Left forelimb (tissue), 1 donor: ENCODE measurements at places on chromosomes 2 and 18.

GRCh38 chr2:3280197-3280596 is 97.4 kb downstream of the EIPR1 start:
- DNase-seq: no peak

GRCh38 chr18:34738175-34738894 is 28.2 kb downstream of the DTNA start:
- DNase-seq: no peak

GRCh38 chr2:106201661-106202060 is 7.6 kb upstream of the UXS1 start:
- no peak for DNase-seq

DNA sequence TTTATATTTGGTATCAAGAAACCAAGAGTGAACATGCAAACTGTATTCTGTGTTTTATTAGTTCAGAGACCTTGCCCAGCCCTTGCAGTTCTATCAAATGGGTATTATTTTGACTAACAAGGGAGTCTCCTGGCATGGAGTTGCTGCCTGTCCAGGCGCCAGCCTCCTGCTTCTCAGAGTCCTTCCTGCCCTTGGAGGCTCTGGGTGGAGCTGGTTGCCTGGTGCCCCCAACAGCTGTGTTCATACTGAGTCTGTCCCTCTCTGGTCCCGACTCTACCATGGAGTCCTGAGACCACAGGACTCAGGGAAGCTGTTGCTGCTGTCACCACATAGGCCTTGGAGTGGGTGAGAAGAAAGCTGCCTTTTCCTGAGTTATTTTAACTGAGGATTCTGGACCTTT is 26.3 kb upstream of the GREB1 start:
- DNase-seq: no peak

- DNase-seq: no peak
Measured at GRCh38 chr2:134823431-134823830, 15.0 kb upstream of the ACMSD start.

GRCh38 chr18:78725426-78725825 is 254.2 kb upstream of the SALL3 start:
- peak; percentile 40 for DNase-seq

DNA sequence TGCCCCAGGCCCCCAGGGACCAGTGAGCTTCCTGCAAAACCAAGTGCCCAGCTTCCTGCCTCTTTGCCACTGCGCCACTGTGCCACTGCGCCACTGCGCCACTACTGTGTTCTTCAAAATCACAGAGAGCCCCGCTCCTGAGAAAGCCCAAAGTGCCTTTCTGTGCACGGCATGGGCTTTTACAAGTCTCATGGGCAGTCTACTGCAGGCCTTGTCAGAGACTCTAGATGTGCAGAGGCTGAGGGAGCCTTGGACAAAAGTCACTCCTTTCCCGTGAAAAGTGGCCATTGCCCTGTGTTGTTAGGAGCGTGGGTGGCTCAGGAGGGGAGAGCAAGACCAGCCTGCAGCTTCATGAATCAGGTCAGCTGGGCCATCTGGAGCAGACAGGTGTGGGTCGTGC is 180.5 kb downstream of the SMAD7 start:
- no peak for DNase-seq

- no peak for DNase-seq
Measured at GRCh38 chr2:60907329-60907728, 26.0 kb downstream of the REL start.

- no peak for DNase-seq
Measured at GRCh38 chr2:97848306-97848705, 134.9 kb downstream of the ZAP70 start.

DNA sequence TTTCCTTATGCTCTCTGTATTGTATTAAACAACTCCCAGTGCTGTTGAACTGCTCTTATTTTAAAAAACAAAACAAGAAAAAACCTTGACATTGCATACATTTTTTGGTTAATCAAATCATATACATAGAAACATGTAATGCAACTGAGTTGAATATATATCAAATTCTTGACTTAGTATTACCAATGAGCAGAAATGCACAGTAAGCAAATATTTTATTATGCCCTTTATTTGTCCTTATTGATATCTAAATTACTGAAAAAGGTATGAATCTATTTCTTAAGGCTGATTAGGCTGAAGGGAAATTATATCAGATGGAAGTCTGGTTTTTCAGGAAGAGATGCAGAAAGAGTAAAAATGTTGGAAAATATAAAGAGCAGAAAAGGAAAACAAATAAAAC is 6.9 kb upstream of the KDM3A start:
- no peak for DNase-seq

DNA sequence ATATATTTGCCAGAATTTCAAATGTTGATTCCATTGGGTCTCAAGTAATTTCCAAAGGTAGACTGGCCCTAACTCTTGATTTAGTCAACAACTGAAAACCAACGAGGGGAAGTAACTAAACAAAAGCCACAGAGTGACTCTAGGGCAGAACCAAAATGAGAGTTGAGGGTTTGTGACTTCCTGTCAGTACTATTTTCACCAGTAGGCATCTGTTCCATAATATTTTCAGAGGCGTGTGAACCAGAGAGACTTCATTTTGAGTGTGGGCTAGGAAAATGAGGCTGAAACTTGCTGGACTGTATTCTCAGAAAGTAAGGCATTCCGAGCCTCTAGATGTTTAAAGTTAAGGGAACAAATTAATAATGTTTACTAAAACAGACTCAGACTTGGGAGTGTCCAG is 70.6 kb downstream of the GDF7 start:
- no peak for DNase-seq

DNA sequence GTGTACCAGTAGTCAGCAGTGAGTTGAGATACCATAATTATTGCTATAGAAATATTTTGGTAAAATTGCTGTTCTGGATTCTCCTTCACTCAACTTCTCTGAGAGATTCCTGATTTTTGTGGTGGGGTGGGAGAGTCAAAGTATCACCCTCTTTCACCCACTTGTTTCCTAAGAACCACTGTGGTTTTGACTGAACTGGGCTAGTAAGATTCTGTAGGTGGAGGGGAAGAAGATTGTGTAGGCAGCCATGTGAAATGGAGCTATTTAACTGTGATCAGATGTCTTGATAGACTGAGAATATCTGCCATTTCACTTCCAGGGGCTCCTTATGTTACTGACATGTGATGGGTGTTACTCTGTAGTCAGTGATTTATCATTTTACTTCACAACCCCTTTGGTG is 45.3 kb downstream of the BIRC6 start:
- no peak for DNase-seq

DNA sequence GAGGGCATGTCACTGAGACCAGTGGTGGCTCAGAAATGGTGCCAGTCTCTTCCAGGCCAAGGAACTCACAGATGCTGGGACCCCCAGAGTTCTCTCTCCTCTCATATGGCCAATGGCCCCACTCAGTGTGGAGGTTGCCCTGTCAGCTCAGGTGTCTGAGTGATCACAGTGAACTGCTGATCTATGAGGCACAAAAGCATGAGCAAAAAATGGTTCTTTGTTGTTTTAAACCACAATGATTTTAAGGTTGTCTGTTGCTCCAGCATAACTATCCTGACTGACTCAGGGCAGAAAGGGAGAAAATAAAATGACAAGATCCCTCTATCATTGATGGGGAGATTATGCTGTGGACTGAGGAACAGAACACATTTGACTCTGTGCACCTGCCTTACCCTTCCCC is 57.8 kb downstream of the FBLN7 start:
- DNase-seq: no peak

DNA sequence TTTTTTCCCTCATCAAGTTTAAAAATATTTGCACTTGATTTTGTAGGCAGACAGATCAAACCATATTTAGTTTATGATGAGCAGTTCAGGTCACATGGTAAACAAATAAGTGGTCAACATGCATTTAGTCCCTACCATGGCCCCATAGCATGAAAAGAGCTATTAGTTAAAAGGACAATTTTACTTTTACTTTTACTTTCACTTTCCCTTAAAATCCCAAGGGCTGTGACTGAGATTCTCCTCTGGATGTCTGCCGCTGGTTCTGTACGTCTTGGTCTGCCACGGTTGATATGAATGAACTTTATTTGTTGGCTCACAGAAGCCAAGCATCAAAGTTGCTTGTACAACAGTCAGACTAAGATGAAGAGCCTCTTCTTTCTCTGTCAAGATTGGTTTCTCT is 626.2 kb upstream of the CDH7 start:
- DNase-seq: no peak

DNA sequence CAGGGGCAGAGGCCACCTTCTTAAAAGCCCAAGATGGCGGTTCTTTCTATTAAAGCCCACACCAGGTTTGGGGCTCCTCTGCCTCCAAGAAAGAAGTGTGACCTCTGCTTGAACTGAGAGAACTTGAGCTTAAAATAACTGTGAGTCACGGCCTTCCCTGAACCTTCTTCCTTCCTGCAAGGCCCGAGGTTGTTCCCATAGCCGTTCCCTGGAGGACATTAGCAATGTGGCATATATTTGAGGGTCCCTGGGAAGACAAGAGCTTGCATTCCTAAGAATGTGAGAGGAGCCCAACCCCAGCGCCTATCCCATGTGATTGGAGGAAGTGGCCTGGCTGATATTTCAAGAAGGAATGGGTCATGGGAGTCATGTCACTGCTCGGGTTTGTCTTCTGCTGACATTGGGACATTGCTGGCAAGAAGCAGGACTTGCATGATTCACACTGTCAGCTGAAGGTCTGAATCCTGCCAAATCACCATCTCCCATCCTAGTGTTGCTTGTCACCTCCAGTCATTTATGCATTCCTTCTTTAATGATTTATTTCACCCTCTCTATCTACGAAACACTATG is 168.1 kb downstream of the TRIB2 start:
- no peak for DNase-seq

GRCh38 chr2:220937245-220937644 is 634.9 kb downstream of the EPHA4 start:
- no peak for DNase-seq

GRCh38 chr2:180254872-180255271 is 247.8 kb upstream of the CWC22 start:
- no peak for DNase-seq

DNA sequence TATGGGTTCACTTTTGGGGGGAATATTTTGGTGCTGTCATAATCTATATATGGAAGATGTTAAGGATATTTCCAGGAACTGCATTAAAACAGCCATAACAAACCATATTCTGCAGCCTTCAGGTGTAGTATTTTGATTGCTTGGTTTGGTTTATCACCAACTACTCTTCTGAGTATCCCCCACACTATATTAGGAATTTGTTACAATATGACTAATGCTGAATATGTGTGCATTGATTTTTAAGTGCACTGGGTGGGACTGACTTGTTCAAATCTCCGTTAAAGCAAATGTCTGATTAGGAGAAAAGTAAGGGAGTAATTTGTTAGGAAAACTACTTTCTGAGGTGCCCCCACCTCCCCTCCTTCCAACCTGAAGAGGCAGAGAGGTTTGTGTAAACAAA is 47.7 kb downstream of the SPTBN1 start:
- no peak for DNase-seq

DNA sequence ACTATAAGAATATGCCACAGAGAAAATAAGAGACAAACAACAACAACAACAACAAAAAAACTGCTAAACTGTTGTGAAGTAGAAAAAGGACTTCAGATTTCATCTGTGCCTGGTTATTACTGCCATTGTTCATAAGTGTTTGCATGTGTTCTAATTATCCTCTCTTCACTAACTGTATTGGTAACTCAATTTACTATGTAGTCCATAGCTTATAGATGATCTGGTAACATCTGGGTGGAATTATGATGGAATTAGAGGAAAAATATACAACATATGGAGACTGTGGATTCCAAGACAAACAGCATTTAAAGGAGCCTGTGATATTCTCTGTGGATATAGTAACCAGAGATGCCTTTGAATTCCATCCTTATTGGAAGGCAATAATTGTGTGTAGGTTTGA is 1891.5 kb upstream of the PIK3C3 start:
- no peak for DNase-seq

GRCh38 chr2:73156539-73157124 is 43.9 kb upstream of the RAB11FIP5 start:
- no peak for DNase-seq

GRCh38 chr18:48319801-48320638 is 89.2 kb downstream of the ZBTB7C start:
- no peak for DNase-seq

- DNase-seq: no peak
Measured at GRCh38 chr2:48452108-48452507, 77.8 kb upstream of the STON1 start.

GRCh38 chr2:150147889-150148683 is 339.4 kb downstream of the RND3 start:
- DNase-seq: no peak

DNA sequence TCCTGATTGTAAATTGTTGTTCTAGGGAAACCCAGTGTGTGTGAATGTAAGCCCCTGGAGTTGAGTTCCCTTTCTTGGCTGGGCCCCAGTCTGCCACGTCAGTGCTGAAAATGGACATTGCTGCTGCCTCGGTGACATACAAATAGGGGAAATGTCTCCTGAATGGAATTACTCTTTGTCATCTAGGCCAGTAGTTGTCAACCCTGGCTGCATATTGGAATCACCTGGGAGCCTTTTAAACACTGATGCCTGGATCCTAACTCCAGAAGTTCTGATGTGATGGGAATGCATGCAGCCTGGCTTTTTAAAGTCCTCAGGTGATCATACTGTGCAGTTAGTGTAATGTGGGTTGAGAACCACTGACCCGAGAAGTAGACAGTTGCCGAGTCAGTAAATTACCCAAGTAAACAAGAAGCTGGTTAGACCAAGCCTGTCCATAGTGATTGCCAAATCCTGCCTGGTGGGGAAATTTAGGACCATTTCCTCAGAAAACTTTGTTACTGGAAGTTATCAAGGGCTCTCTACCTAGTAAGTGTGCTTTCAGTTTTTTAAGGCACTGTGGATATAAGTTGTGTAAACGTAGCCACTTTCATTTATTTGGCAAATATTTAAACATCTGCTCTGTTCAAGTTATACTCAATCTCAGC is 27.6 kb upstream of the IL1R1 start:
- DNase-seq: no peak

DNA sequence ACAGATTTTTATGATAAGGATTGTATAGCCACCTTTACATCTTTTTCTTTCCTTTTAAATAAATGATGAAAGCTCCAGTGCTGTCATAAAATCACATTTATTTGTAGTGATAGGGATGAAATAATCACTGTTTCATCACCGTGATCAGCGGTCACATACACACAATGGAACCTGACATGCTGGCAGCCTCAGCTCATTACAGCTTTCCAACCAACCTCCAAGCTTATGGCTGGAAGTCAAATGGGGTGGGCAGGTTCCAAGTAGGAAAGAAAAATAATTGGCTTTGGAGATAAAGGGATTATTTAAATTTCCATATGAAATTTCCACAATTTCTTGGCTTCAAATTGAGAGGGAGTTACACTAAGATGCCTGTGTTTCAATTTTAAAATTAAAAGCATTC is 251.3 kb downstream of the PLCL1 start:
- no peak for DNase-seq

GRCh38 chr2:54524226-54524991 is 68.3 kb downstream of the SPTBN1 start:
- no peak for DNase-seq
